ENCODE measurements at places on chromosomes 7 and 10.

GRCh38 chr10:126185676-126186447, 202.4 kb downstream of the ADAM12 start:
- DNase-seq: no peak

- DNase-seq: no peak
These were observed 8.4 kb downstream of the COL17A1 start for GRCh38 chr10:104077247-104077646.

DNA sequence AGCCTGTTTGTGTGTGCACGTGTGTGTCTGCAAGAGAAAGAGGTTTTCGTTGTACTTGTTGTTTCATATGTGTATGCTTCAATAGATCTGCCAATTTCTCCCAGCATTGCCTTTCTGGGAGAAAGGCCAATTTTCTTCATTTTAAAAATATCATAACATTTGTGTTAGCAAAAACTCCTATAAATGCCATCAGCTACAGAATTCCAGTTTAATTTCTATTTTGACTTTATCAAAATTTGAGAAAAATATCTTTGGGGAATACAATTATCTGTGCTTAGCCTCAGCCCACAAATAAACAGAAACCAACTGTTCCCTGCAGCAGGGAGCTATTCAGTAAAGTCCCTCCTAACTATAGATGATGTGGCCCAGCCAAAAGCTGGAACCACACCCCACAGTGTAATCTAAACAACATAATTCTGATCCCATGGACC, 68.3 kb upstream of the MGMT start:
- no peak for DNase-seq

DNA sequence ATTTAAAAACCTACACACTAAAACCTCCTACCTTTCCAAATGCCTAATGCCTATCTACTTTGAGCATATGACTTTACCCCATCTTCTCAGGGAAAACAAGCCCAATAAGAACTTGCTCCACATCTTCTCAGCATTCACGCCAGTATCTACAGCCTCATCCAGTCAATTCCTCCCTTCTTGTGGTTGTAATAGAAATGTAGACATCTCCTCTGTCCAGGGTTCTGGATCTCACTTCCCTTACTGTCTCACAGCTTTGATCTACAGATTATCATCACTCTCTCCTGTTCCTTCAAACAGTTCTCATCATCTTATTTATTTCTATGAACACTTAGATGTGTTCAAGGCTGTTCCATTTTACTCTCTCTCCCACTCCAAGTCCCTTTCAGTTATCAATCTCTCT, 70.4 kb upstream of the NOBOX start:
- DNase-seq: no peak

DNA sequence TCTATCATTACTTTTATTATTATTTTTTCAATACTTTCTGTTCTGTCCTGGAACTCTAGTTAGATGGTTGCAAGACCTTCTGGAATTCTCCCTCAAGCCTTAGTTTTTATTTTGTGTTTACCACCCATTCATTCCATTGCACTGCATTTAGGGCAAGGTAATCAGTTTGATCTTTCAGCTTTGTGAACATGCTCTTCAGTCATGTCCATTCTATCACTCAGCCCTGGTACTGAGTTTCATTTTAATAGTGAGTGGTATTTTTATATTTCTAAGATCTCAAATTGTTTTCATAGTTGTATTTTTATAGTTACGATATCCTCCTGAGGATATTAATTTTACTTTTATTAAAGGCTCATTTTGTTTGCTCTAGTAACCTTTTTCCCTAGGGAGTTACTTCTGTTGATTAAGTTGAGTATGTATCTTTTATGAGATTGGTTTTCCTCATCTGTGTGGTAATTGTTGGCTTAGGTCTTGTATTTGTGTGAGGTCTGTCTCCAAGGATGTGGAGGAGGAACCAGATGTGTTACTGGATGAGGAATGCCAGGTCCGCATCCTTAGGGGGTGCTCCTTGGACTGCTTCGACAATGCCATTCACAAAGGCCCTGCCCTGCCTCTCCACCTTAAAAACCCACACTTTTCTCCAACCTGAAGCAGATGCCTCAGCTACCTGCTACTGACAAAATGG, 46.7 kb upstream of the RAB18 start:
- DNase-seq: no peak

DNA sequence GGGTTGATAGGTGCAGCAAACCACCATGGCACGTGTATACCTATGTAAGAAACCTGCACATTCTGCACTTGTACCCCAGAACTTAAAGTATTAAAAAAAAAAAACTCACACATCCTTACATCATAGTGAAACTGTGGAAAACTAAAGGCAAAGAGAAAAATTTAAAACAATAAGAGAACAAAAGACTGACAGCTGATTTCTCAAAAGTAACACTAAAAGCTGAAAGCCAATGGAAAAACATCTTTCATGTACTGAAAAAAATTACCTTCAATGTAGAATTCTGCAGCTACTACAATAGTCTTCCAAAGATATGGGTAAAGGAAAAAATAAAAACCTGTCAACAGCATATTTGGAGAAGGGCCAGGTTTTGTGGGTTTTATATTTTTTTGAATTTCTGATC, 729.1 kb upstream of the NRP1 start:
- no peak for DNase-seq

DNA sequence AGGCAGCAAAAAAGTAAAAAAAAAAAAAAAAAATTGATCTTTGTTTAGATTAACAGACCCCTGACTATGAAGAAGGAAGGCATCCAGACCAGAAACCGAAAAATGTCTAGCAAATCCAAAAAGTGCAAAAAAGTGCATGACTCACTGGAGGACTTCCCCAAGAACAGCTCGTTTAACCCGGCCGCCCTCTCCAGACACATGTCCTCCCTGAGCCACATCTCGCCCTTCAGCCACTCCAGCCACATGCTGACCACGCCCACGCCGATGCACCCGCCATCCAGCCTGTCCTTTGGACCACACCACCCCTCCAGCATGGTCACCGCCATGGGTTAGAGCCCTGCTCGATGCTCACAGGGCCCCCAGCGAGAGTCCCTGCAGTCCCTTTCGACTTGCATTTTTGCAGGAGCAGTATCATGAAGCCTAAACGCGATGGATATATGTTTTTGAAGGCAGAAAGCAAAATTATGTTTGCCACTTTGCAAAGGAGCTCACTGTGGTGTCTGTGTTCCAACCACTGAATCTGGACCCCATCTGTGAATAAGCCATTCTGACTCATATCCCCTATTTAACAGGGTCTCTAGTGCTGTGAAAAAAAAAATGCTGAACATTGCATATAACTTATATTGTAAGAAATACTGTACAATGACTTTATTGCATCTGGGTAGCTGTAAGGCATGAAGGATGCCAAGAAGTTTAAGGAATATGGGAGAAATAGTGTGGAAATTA, 19.4 kb downstream of the GATA3 start:
- DNase-seq: no peak

DNA sequence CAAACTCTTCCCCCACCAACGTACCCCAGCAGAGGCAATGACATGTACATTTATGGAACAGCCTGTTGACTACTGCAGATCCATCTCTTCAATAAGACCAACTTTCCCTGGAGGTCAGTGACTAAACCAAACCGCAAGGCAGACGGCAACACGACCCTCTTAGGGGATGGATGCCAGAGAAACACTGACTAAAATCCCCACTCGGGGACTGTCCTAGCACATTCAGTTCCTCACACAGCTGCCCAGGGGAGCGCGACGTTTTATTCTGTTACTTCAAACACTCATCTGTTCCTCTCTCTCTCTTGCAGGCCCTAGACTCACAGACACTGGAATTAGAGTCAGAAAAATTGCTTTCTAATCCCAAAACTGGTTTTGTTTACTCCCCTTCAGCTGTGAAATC, 146.5 kb upstream of the PRSS1 start:
- no peak for DNase-seq

GRCh38 chr10:117320050-117320665, 55.1 kb downstream of the PDZD8 start:
- DNase-seq: no peak

DNA sequence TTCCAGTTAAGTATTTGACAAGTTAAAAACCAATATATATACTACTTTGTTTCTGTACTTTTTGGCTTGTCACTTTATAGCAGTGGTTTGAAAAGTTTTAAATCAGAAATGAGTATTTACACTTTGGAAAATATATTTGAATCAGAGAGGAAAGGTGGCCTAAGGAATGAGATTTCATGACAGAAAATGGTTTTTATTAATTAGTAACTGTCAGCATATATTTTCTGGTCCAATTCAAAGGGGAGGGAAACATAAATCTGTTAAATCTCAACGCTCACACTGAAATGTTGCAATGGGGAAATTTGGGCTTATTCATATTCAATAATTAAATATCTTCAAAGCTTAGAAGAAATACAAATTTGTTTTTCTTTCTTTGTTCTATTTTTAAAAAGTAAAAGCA, 100.1 kb downstream of the GRB10 start:
- no peak for DNase-seq

DNA sequence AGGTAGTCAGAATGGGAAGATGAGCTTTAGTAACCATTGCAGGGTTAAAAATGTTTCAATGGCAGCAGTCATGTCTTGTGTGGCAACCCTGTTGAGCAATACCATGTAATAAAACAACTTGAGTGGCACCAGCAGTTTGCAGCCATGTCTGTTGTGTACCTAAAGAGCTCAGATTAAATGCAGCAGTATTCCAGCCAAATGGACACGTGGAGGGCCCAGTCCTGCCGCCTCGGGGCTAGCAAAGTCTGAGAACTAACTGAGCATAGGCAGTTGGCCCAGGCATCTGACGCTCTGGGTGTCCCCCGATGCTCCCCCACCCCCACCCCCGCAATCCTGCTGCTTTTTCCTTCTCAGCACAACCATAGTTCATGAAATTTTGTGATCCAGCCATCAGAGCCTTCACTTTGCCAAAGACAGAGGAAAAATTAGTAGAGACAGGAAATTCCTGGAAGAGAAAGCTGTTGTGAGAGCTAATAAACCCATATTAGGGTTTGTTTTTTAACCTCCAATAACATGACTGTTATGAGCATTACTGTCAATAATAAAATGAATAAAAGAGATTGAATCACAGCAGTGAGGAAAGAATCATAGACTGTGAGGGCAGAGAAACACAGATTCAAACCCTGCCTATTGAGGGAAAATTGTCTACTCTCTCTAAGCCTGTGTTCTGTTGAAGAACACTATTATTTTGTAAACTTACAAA, 220.6 kb upstream of the RHOBTB1 start:
- no peak for DNase-seq

DNA sequence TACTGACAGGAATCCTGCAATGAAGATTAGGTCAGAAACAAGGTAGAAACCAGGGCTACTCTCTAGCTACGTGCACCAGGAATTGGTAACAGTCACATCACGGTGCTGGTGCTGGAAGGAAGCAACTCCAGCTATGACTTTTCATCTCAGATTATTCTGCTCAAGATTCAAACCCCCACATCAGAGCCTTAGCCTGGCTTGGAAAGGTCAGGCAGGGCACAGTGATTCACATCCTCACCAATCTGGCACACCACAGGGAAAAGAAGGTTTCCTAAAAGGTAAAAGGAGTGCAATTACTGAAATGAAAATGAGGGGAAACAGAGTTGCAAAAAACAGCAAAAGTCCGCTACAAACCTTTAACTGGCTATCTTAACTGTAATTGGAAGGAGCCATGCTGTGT, 240.2 kb upstream of the NPSR1 start:
- DNase-seq: no peak

DNA sequence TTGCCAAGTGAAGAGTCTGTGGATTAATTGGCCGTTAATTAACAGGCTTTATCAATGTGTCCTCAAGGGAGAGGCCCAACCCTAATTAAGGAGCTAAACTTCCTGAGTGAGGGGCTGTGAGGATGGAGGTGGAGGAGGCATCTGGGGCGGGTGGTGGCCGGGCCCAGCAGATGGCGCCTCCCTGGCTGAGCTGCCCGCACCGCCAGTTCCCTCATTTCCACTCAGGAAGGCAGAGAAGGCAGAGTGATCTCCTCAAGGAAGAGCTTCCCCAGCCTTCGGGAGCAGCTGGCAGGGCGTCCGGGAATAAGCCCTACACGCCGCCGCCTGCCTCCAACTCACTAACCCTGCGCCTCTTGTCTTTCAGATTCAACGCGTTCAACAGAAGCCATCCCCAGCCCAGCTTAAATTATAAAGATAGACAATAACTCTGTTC, 112.2 kb downstream of the CYTH3 start:
- no peak for DNase-seq

GRCh38 chr10:131970946-131971345, 10.8 kb downstream of the BNIP3 start:
- no peak for DNase-seq

- no peak for DNase-seq
These were observed 168.1 kb downstream of the ARID5B start for GRCh38 chr10:62069452-62070178.

DNA sequence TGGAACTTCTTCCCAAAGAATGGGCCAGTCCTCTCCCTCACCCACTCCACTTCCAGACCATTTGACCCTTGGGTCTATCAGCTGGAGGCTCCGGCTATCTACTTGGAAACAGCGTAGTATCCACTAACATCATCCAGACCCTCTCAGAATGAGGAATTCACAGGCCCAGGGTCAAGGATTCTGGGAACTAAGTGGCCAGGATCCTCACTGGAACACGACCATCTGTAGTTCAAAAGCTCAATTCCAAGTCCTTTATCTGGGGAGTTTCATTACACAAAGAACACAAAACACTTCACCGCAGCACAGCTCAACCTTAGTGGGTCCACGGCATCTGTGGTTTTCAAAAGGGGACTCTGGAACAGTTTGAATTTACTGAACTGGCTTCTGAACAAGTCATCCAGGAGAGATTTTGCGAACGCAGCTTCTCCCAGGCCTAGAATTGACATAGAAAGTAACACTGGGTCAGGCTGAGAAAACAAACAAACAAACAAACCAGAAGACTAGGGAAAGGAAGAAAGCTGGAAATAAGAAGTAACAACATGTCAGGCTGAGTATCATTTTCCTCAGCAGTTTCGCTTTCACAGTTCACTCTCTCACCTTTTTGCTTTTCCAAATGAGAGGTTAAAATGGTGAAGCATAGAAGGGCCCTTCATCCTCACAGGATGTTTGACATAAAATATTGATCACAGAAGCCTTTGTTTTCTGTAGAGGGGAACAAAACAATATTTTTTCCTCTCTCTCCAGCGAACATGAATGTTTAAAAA, 57.6 kb upstream of the USP6NL start:
- DNase-seq: no peak

DNA sequence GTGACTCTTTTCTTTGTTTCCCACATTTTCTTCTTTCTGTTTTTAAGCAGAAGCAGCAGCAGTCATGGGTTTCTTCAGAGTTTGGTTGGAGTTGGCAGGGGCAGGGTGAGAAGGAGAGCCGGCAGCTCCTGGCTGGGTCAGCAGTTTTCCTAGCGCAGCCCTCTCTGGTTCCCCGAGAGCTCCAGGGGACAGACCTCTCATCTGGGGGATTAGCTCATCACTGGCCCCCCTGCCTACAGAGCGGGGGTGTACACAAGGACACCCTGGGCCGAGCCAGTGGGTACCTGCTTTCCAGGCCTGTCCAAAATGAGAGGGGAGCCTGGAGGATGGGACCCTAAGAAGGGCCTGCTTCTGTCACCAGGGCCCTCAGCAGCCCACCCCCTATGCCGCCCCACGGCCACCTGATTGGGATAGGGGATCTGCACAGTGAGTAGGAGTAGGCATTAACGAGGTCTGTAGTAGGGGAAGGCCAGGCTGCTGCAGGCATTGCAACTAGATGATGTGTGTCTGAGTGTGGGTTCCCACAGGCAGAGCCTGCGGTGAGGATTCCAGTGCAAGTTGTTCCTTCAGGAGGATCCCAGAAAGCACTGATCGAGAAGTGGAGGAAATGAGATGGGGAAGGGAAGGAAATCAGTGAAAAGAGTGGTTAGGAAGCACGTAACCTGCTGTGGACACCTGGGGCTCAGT, 122.9 kb upstream of the PPIF start:
- DNase-seq: no peak

GRCh38 chr10:97687785-97688781, 1.0 kb upstream of the AVPI1 start:
- DNase-seq: no peak
